ENCODE measurements at places on chromosomes 13 and 19.

- no peak for DNase-seq
These were observed 1436.4 kb downstream of the UQCRFS1 start for GRCh38 chr19:27776524-27776923.

- DNase-seq, result no peak
These were observed 150.5 kb downstream of the UGGT2 start for GRCh38 chr13:95902741-95903140.

- no peak for DNase-seq
These were observed 2.6 kb upstream of the CLC start for GRCh38 chr19:39740395-39740794.

GRCh38 chr19:646779-647565, 7.3 kb downstream of the FGF22 start:
- DNase-seq, result no peak

DNA sequence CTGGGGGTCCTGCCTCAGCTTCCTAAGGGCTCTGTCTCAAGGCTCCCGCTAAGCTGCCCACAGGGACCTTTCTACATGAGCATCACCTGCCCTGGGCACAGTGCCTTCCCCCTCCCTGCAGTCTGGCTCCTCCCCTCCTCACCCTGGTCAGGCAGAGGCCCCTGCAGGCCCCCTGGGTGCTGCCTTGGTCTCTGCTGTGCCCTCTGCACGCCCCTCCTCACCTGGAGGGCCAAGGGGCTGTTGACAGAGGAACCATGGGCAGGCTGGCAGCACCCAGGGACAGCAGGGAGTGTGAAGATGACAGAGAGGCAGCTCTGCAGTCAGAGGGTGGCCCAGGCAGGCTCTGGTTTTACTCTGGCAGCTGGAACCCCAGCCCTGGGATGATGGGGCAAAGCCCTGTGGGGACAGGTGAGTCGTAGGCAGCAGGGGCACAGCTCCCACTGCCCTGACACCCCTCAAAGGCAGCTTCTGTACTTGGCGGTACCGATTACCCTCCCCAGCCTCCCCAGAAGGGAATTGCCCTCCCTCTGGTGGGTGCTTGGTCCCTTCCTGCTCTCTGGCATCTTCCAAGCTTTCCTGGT, 43.1 kb downstream of the SUGP2 start:
- no peak for DNase-seq

DNA sequence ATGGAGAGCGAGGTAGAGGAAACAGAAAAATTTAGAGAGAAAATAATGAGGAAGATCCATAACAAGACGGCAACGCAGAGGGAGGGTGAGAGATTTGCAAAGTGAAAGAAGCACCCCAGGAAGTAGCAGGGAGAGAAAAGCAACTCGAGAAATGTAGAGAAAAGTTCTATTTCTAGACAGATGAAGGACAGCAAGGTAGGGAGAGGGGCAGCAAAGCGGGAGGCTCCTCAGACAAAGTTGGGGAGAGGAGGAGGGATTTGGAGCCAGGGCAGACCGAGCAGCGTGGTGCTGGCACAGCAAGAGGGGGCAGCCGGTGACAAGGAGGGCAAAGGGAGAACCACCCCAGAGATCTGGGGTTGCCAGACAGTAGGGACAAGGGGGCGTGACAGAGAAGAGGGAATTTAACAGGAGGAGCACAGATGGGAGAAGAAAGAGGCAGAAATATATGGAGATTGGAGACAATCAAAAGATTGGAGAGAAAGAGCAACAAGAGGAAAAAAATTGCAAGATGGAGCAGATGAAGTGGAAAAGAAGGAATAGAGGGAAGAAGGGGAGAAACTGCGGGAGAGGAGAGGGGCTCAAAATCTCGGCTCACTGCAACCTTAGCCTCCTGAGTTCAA, 989 bp downstream of the ZNF766 start:
- DNase-seq, result no peak

- DNase-seq, result no peak
These were observed 36.0 kb downstream of the KCTD15 start for GRCh38 chr19:33832633-33833032.

DNA sequence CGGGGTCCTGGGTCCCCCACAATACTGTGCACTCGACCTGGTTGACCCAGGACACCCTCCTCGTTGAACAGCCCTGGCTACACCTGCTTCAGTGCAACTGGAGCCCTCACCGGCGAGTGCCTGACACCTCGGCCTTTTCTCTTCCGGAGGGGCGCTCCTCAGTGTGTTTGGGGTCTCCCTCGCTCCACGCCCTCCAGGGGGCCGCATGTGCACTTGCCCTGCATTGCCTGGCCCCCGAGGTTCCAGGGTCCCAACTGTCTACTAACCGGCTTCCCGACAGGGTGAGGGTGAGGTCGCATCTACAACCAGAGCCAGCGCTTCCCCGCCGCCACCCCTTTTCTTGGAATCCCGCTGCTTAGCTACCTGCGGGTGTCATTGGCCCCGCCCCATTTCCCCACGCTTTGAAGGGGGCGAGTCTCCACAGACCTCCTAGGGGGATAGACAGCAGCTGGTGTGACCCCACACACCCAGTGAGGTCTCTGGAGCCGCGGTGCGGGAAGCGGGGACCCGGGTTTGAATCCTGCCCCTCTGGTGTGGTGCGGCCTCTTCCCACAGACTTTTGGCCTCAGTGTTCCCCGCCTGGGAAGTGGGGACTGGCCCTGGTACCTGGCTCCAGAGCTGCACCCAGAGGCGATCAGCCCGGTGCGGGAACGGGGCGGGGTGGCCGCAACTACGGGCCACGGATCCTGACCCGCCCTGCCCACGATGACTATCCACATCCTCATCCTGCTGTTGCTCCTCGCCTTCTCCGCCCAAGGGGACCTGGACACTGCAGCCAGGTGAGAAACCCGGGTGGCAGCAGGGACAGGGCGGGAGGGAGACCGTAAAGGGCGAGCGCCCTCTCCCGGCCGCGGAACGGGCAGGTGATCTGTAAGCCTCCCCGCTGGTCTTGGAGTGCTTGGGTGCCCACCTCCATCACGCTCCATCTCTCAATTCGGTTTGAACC, at the start of gene ADM5:
TSS of gene ADM5 (plus strand) at position 462 of the 946 bp plus-strand sequence. CDS start at position 706, 244 bp downstream.
- no peak for DNase-seq

GRCh38 chr13:76795701-76796695, 90.2 kb downstream of the KCTD12 start:
- DNase-seq, result no peak

DNA sequence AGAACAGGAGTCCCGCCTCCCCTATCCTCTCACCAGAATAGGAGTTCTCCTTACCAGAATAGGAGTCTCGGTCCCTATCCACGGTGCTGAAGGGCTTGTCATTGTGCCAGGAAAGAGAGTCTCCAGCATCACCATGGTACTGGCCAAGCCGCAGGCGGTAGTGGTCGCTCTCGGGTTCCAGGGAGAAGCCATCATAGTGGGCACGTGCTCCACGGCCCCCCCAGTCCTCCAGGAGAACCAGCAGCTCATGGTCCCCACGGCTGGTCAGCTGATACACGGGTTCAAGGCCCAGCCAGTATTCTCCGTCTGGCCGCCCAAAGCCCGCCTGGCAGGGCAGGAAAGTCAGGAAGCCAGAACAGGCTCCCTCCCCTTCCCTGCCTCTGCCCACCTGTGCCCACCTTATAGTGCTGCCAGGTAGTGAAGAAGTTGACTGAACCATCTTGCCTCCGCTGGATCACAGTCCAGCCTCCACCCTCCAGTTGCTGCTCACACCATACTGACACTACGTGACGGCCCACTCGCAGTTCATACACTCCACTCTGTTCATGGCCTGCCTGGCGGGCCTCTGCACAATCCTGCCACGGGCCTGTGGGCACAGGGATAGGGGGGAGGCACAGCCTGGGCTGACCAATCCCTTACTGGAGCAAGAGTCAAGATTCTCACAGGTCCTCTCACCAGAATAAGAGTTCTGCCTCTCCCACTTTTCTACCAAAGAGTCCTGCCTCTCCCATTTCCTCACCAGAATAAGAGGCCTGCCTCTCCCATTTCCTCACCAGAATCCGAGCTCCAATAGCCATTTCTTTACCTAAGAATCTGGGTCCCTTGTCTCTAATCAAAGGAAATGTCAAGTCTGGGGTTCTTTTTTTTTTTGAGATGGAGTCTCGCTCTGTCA, 7.4 kb downstream of the SHFL start:
- DNase-seq, result no peak

DNA sequence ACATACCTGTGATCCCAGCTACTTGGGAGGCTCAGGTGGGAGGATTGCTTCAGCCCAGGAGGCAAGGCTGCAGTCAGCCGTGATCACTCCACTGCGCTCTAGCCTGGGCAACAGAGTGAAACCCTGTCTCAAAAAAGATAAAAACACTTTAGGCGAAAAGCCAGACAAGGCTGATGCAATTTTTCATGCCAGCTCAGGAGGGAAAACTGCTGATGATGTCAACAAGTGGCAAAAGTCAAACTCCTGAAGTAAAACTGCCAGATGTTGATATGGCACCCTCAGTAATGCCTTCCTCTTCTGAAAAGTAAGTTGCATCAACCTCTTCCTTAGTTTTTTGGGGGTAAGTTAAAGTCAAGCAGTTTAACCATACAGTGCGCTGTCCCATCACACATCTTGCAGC, 15.6 kb downstream of the ZNF599 start:
- no peak for DNase-seq

DNA sequence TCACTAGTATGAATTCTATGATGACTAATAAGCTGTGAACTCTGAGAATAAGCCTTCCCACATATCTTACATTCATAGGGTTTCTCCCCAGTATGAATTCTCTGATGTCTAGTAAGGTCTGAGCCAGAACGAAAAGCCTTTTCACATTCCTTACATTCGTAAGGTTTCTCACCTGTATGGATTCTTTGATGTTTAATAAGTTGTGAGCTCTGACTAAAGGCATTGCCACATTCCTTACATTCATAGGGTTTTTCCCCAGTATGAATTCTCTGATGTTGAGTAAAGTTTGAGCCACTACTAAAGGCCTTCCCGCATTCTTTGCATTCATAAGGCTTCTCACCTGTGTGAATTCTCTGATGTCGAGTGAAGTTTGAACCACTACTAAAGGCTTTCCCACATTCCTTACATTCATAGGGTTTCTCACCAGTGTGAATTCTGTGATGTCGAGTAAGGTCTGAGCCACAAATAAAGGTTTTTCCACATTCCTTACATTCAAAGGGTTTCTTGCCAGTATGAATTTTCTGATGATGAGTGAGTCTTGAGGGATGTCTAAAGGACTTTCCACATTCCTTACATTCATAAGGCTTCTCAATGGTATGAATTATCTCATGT, 30.7 kb upstream of the ZFP82 start:
- DNase-seq, result no peak

- no peak for DNase-seq
These were observed 307.9 kb upstream of the MAB21L1 start for GRCh38 chr13:35784286-35784951.

- DNase-seq, result no peak
These were observed 2.8 kb downstream of the SEMA6B start for GRCh38 chr19:4556597-4557127.

DNA sequence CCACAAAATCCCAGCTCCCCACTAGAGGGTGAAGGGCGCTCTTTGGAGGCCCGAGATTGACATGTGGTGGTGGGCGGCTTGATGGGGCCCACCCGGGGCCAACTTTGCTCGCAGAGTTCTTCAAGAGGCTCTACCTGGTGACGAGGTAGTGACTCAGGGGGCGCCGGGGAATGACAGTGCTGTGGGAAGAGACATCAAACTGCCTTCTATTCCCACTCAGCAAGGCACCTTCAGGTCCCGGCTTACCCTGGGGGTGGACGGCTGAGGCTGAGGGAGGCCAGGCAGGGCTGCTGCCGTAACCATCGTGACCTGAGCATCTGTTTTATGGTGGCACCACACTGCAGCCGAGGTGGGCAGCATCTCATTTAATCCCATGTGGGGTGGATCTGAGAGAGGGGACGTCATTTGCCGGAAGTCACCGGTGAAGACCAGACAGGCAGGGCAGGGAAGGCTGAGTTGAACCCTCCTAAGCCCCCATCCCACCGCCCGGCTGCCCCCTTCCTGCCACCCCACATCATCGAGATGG, 1.6 kb downstream of the LINGO3 start:
- no peak for DNase-seq

GRCh38 chr19:44689290-44690130, 9.4 kb upstream of the CEACAM16 start:
- no peak for DNase-seq

- no peak for DNase-seq
These were observed 75.2 kb upstream of the SIAH3 start for GRCh38 chr13:45926741-45927140.

Data from cortex of kidney (tissue), 1 donor.